Activated CD4-positive, alpha-beta T cell treated with anti-CD3 and anti-CD28 coated beads, Interleukin-2, amount 50 U/mL, for 16 hours (primary cell): ENCODE measurements at places on chromosomes 3 and 15.

GRCh38 chr3:106326941-106327695 is 458.3 kb upstream of the CBLB start:
- DNase-seq = no peak

GRCh38 chr3:132872711-132873110 is 150.5 kb upstream of the NPHP3 start:
- DNase-seq = no peak

DNA sequence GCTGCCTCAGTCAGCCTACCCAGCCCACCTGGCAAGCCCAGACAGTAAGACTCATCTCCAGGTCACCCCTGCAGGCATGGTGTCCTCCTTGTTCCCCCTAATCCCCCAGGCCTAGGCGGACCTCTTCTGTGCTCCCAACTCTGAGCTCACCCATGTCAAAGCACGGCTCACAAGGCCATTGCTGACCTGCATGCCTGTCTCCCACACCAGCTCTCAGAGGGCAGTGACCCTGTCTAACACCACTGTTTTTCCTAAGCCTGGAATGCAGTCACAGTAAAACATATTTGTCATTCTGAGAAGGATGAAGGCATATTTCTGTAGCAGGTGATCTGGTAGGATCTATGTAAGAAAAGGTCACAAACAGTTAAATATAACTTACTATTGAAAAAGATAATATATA is 110.3 kb upstream of the HACD2 start:
- no peak for DNase-seq

DNA sequence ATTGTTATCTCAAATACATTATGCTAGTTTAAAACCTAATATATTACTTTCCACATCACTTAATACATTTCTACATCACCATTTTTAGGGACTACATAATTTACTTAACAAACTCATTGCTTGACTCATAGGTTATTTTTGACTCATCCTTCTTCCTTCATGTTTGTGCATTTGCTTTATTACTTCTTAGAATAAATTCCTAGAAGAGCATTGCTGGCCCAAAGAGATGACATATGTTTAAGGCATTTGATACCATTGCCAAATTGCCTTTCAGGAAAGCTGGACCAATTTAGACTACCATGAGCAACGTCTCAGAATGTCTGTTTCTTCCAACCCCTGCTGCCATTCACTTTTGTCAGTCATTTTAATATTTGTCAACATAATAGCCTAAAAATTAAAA is 905.8 kb downstream of the IGSF11 start:
- no peak for DNase-seq

GRCh38 chr3:133459400-133459799 is 59.5 kb downstream of the BFSP2 start:
- no peak for DNase-seq

GRCh38 chr3:128867200-128868125 is 12.0 kb upstream of the ACAD9 start:
- DNase-seq = peak; percentile 24

DNA sequence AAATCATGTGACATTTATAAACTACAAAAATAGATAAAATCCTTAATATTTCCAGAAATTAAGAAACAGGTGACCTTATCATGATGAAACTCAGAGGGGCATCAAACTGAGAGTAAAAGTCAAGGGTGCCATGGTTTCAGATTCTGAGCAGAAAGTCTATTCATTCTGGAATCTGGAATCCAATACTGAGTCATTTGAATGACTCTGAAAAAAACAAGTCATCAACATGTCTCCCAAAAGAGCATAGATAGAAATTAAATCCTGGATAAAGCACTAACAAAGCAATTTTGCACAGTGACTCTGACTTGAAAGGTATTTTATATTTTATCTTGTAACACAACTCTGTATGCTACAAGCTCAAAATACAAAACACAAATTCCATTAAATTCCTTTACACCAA is 23.4 kb downstream of the STAC start:
- DNase-seq = no peak

DNA sequence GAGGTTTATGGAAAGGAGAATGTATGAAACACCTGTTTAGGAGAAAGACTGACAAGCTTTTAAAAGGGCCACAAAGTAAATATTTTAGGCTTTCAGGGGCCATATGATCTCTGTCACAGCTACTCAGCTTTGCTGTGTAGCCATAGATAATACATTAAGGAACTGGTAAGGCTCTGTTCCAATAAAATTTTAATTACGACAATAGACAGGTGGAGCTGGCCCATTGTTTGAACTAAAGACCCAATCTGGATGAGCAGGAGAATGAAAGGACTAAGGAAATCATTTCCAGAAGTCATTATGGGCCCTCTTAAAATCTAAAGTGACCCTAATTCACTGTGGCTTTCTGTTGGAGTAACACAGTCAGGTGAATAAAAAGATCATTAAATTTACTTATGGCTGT is 48.5 kb upstream of the SLC12A8 start:
- no peak for DNase-seq

GRCh38 chr3:14231998-14232501 is 53.4 kb downstream of the LSM3 start:
- DNase-seq = no peak

- no peak for DNase-seq
Measured at GRCh38 chr3:160869825-160870224, 113.8 kb downstream of the PPM1L start.

- no peak for DNase-seq
Measured at GRCh38 chr3:105775368-105775767, 93.4 kb downstream of the CBLB start.

DNA sequence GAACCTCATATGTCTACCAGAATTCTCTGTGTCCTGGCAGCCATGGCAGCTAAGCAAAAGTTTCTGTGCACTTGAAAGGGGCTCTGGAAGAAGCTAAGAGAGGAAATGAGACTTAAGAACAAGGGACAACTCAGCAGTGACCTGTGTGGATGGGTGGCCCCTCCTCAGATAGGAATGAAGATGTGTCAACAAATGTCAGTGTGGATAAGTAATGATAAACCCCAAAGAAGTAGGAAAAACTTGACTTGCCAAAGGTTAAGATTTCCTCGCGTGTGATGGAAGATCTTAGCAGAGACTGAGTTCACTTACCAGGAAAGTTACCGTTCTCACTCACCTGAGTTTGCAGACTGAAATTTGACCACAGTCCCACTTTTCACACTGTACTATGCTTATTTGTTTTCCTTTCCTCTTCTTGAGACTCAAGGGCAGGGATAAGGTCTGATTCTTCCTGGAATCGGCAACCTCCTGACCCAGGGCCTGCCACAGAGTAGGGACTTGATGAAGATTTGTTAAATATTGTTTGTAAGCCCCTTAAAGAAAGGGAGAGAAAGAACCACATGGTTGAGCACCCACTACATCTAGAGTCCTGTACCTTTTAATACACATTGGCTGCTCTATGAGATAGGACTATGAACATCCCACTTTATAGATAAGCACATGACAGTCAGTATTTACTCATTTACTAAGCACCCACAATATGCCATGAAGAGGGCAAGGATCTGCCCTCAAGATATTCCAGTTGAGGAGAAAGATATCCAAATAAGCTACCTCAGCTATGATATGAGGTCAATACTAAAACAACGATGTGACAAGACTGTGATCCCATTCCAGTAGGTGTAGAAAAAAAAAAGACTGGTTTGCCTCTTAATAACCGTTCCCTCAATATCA is 7.3 kb upstream of the HRH1 start:
- DNase-seq = no peak

- DNase-seq = no peak
Measured at GRCh38 chr15:88617031-88617722, 4.0 kb upstream of the AEN start.
